ENCODE measurements at places on chromosomes 3 and 15.

GRCh38 chr3:15325228-15325627 is 7.2 kb downstream of the SH3BP5 start:
- no peak for DNase-seq

DNA sequence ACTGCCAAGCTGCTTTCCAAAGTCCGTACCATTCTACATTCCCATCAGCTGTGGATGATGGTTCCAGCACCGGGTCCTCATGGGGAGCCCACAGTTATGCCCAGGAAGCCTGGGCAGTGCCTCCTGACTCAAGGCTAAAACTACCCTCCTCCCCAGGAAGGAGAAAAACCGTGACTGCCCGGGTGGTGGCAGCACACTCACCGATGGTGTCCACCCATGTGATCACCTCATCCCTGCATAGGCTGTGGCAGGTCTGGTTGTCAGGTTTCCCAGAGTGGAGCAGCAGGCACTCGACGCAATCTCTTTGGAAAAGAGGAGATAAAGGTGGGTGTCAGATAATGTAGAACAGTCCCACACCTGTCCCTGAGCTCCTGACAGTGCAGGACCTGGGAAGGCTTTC is 38.6 kb downstream of the UMPS start:
- DNase-seq, result no peak

DNA sequence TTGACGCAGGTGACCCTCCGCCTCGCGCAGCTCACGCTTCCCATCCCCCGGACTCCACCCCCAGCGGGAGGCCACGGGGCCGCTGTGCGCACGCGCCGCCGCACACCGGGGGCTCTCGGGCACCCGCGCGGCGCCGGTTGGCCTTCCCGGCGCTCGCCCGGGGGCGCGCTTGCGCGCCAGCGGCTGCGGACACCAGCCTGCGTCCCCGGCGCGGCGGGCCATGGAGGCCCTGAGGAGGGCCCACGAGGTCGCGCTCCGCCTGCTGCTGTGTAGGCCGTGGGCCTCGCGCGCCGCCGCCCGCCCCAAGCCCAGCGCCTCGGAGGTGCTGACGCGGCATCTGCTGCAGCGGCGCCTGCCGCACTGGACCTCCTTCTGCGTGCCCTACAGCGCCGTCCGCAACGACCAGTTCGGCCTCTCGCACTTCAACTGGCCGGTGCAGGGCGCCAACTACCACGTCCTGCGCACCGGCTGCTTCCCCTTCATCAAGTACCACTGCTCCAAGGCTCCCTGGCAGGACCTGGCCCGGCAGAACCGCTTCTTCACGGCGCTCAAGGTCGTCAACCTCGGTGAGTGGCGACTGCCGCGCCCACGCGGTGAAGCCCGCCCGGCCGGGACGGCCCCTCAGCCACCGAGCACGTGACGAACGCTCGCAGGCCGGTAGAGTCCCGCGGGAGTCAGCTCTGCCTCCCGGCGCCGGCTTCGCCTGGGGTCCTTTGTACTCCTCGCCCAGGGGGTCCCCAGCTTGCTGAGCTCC is at the start of gene C15orf61:
TSS of gene C15orf61 (plus strand) at position 103 of the 754 bp plus-strand sequence. CDS start at position 221, 118 bp downstream.
- peak; percentile 67 for DNase-seq

DNA sequence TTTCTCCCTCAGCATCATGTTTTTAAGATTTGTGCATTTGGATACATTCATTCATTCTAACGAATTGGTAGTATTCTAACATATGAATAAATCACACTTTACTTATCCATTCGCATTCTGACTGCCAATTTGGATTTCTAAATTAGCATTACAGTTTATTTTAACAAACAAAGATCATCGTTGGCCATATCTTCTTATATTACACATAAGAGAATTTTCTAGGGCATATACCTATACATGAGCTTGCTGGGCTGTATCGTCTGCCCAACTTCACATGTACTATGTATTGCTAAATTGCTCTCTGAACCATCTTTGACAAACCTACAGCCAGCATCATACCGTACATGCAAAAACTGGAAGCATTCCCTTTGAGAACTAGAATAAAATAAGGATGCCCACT is 265.8 kb upstream of the PPP2R3A start:
- DNase-seq, result no peak

DNA sequence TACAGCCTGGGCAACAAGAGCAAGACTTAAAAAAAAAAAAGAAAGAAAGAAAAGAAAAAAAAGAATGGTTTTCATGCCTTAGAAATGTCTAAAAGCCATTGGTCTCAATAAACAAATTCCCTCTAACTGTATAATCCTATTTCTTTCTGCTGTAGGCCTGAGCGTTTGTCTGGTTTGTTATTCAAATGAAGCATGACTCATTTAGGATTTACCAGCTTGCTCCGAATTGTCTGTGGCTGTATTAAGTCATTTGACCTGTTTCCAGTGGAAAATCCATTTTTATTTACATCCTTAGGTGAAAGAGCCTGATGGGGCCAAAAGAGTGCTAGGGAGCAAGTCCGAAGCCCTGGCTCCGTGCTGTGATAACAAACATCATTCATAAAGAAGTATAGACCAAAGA is 73.8 kb downstream of the BDH1 start:
- DNase-seq, result no peak

DNA sequence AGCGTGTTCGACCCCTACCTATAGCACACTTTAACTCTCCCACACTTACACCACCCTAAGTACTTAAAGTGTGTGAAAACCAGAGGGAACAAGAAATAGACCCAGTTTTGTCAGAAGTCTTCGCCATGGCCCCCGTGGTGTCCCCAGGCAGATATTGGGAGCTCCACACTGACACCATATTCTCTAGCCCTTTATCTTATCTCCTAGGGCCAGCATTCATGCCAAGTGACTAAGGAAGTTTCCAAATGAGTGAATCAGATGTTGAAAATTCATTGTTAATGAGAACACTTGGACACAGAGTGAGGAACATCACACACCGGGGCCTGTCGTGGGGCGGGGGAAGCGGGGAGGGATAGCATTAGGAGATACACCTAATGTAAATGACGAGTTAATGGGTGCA is 31.8 kb downstream of the P3H2 start:
- DNase-seq, result no peak

GRCh38 chr15:92140796-92141195 is 252.9 kb upstream of the ST8SIA2 start:
- no peak for DNase-seq

- no peak for DNase-seq
Observed at GRCh38 chr3:159763011-159763601, 225.5 kb upstream of the IL12A start.

DNA sequence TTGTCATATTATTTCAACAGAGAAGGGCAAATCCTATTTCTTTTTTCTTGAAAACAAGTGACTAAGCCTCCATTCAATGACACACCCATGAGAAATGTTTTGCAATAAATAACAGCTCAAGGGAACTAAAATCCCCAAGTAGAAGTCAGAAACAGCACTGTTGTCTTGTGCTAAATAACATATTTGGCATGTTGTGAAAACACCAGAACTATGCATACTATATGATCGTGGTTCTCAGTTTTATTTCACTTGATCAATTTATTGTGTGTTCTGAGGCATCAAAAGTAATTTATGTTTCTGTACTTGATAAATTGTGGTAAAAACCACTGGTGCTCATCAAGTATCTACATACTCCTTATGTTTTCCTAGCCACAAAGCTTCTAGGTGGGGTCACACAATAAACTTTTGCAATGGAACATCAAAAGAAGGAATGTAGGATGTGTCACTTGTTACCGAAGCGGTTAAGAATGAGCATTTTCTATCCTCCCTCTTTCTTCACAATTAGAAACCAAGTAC is 691.7 kb upstream of the CBLB start:
- DNase-seq, result no peak

DNA sequence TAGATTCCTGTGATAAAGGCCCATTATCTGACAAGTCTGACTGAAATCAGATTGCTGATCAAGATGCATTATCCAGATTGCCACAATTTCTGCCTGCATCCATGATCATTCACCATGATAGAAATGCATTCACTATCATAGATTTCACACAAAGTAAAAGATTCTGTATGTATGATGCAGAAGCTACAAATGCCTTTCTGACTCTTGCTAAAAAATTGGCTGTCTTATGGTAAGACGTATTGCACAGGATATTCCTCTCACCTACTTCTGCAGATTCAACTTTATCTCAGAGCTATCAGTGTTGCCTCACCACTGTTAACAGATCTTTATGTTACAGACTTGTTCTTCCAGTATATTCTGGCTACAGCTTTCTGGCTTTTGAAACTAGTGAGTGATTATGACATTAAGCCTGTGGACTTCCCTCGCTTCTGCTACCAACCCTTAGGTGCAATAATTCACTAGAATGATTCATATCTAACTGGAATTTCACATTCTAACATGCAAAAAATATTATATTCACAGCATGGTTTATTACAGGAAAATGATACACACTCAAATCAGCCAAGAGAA is 955.3 kb downstream of the EPHA3 start:
- DNase-seq, result no peak

DNA sequence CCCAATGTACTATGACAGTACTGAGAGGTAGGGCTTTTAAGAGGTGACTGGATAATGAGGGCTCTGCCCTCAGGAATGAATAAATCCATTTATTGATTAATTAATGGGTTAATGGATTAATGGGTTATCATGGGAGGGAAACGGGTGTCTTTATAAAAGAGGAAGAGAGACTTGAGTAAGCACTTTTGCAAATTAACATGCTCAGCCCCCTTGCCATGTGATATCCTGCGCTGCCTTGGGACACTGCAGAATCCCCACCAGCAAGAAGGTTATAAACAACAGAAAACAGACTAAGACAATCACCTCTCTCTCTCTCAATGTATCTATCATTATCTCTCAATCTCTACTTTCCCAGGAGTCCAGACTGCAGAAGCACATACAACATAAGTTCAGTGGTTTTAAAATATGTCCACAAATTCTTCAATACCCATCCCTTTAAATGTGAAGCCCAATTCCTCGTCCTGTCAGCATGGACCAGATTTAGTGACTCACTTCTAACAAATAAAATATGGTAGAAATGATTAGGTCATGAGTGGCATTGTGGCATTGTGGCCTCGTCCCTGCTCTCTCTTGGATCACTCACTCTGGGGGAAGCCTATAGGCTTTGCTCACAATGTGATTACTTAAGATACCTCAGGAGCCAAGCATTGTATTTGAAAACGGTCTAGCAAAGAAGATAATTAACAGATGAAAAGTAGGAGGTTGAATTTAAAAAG is 40.0 kb upstream of the IL12A start:
- DNase-seq, result no peak

DNA sequence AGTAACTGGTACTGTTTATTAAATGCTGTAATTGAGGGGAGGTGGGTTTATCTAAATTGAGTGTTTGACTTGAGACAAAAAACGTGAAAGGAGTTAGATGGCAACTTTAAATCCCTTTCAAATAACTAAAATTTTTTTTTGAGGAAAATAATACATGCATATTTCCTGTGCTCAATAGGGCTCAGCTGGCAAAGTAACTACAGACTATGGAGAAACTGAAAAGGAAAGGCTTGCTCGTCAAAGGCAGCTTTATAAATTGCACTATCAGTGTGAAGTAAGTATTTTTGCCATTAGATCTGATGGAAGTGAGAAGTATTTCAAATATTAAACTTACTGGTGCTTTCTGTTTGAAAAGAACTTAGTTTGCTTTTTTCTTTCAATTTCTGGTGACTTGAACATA is 72.2 kb downstream of the DZIP3 start:
- DNase-seq, result no peak

DNA sequence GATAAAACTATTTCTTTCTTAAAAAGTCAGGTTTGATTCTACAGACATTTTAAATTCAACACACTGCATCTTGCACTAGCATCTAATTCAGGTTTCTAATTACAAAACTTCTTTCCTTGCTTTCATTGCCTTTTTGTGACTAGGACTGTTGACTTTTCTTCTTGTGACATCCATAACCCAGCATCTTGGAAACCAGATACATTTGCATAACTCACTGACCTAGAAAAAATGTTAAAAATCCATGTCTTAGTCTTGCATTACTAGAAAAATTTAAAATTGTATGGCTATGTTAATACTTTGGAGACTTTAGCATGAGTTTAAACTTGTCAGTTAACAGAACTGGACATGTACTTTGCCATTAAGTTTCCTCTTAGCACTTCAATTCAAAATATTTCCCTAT is 72.7 kb downstream of the DTWD1 start:
- no peak for DNase-seq

GRCh38 chr3:6736836-6737629 is 123.9 kb upstream of the GRM7 start:
- no peak for DNase-seq

DNA sequence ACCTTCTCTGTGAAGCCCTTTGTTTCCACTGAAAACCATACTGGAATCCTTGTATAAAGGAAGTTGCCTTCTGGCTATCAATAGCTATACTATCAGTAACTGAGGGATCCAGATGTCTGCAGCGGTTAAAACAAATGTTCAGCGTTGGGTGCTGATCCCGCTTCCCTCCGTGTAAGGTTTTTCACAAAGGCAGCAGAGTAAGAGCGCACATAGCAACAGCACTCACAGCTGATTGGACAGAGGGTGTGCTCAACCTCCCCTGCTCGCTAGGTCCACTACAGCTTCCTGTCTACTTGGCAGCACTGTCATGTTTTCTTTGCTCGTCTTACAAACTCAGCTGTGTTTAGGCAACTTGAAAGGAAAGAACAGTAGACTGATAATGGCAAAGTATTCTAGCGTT is 27.3 kb downstream of the ATOSA start:
- no peak for DNase-seq

DNA sequence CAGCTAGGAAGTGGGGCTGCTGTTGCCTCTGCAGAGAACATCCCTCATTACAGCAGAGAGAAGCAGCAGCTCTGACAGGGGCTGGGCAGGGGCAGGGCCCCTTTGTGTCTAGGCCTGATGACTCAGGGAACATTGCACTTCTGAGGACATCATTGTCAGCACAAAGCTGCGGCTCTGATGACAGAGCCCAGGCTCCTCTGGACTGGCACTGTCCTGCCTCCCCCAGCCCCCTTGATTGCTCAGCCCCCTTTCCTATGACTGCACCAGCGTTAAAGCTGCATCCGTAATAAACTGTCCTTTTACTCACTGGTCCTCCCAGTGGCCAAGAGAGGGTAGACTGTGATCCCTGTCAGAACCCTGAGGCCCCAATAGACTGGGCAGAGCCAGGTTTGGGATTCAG is 18.3 kb downstream of the TRH start:
- DNase-seq, result no peak

- no peak for DNase-seq
Observed at GRCh38 chr3:171972871-171973348, 66.5 kb upstream of the FNDC3B start.
